Fibroblast of skin of back (primary cell): ENCODE measurements at places on chromosomes 16 and 17.

- no peak for DNase-seq
Measured at GRCh38 chr16:20401066-20401465, 3.5 kb downstream of the PDILT start.

DNA sequence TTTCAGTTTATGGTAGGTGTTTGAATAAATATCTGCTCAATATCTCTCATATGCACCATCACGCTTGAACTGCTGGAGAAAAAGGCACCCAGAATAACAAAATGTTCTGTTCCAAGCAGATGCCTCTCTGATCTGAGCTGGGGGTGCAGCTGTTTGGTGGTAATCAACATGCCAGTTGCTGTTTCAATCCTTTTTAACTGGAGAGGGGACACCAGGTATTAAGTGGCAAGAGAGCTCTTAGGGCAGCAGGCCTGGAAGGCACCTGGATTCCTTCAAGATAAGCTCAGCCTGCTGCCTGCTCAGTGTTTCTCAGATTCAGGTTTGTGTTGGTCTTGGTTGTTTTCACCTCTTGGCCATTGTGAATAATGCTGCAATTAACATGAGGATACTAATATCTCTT lies 27.2 kb upstream of the VAT1L start:
- DNase-seq: no peak

GRCh38 chr17:19718041-19718612 lies 1.7 kb upstream of the SLC47A2 start:
- DNase-seq: no peak

GRCh38 chr17:74513987-74514631 lies 17.2 kb downstream of the CD300LB start:
- DNase-seq: peak; percentile 35

DNA sequence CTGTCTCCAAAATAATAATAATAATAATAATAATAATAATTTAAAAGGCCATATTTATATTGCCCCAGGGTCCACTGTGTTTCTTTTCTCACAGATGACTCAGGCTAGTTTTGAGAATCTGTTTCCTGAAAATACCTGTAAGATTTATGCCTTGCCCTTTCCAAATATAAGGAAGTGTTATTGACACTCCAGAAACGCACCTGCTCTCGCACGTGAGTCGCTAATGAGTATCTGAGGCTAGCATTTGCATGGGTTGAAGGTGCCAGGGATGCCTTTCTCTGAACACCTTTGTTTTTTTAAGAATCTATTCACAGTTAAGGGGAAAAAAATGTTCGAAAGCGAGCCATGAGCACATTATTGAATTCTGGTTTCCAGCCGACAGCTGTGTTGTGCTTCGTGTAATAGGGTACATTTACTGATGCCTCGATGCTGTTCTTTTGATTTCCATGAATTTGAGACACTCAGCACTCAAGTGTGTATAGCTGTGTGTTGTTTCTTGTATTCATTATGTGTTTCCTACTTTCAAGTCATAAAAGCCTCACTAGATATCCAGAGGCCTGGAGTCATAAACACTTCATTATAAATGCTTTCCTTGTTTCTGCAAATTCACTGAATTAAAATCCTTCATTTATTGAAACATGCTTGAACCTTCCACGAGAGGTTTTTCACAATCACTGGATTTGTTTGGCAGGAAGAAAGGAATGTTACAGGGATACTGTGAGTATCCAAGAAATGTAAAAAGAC lies 45.0 kb upstream of the NOL11 start:
- no peak for DNase-seq

DNA sequence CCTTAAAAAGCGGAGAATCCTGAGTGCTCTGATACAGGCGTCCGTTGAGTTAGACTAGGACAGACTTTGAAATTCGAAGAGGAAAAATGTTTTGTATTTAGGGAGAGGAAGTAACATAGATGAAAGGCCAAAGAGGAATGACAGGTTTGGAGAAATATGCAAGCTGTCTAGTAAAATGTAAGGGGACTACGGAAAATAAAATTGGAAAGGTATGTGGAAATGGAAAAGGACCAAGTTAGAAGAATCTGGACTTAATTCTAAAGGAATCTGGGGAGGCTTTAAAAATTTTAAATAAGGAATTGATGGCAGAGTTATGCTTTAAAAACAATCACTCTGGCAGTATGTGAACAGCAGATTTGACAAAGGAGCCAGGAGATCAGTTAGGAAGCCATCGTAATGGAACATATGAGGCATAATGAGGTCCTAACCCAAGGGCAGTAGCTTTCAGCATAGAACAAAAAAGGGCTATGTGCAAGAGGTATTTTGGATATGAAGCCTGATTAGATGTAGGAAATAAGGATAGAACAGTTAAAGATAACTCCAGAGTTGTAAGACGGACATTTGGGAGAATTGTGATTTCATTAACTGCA lies 38.3 kb downstream of the CYB561 start:
- no peak for DNase-seq

DNA sequence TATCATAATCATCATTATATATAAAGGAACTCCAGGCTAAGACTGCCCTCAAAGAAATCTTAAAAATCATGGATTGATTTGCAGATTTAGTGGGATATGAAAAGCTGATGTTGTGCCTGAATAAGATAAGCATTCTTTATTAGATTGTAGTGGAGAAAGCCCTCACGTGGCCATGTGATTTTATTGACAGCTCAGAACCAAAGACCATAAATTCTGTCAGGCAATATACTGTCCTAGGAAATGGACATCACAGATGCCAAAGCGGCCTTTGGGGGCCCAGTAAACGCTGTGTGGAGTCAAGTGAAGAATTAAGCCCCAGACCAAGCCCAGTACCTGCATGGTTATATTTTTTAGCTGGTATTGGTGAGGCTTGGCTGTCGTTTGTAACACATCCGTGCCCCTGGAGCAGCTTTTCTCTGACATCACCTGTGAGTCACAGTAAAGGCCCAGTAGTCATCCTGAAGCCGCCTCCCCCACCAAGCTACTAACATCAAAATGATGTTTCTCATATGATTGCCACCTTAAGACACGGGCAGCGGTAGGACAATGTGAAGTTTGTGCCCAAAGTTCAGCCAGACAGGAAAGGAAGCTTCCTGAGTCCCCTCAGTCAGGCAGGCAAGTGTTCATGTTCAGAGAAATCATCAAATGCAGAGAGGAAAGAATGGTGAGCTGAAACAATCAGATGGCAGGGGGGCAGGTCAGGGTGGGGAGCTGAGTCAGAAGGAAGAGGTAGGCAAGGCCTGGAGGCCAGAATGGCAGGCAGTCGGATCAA lies 209.4 kb downstream of the IRX3 start:
- DNase-seq: peak; percentile 56
